ENCODE measurements at places on chromosomes 4 and X.

- no peak for DNase-seq
Measured at GRCh38 chr4:4521731-4522130, 20.1 kb downstream of the STX18 start.

- DNase-seq: no peak
Measured at GRCh38 chr4:40995850-40996249, 218.5 kb downstream of the APBB2 start.

DNA sequence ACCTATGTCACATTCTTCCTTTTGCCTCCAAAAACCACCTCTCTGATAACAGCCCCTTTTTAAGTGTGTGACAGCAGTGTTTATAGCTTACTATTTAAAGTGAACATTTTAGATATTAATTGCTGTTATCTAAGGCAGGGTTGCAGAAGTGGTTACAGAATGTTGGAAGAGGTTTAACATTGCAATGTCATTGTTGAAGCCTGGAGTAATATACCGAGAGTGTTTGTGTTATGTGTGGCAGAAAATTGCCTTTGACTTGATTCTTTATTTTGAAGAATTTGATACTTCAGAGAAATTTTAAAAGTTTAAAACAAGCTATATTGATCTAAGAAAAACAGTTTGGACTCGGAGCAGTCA lies 37.1 kb downstream of the SMARCAD1 start:
- no peak for DNase-seq

GRCh38 chr4:174349156-174349555 lies 65.4 kb downstream of the CEP44 start:
- no peak for DNase-seq

DNA sequence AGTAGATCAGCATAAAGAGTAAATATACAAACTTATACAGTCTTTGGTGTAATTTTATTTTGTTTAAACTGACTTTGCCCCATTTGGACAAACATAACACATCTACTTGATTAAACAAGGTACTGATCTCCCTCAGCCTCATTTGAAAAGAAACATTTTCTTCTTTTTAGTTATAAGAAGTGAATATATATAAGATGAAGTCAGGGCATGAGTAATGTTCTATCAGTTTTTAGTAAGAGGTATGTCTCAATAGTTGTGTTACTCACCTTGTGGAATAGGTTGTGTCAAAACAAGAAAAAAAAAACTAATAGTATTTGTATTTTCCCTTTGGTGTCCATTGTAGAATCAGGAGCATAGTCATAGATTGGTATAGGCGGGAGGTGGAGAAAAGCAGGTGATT lies 327.4 kb downstream of the RPA4 start:
- no peak for DNase-seq

- peak; percentile 47 for DNase-seq
Measured at GRCh38 chr4:145299380-145300076, 119.1 kb upstream of the OTUD4 start.

- no peak for DNase-seq
Measured at GRCh38 chr4:6478546-6479220, 6.3 kb upstream of the PPP2R2C start.

DNA sequence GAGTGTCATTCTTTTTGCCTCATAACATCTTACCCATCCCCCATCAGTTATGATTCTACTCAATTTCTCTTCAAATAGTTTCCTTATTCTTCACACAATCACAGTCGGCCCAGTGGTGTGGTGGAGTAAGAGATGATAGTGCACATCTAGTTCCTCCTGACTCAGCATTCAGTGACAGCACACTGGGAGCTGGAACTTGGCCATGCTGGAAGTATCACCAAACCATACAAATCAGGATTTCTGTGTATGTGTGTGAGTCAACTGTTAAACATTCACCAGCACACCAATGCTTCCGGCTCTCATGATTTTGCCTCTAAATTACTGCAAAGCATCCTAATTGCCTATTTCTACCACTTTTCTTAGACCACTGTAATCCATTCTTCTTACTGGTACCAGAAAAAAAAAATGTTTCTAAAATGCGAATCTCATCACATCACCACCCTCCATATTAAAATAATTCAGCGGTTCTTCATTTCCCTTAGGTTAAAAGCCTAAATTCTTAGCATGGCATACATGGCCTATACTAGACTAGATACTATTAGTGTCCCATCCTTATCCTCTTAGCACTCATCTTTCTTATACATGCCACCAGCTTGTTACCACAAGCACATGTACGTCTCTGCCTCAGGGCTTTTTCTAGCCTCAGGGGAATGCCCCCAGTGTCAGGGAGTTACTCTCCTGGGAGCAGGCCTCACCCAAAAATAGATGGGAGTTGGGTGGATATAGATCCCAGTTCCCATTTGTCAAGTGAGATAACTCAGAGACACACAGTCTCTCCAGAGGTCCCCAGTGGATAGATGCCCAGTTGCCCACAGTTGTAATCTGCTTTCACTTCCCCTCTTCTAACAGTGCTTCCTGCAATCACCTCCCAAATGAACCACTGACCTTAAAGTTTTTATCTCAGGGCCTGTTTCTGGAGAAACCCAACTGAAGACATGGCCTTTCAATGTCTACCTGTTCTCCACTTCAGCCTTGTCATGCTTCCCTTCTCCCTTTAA lies 49.2 kb upstream of the DDX53 start:
- no peak for DNase-seq

GRCh38 chrX:121254336-121254735 lies 206.9 kb downstream of the GLUD2 start:
- no peak for DNase-seq

- no peak for DNase-seq
Measured at GRCh38 chrX:118694638-118695037, 32.8 kb upstream of the IL13RA1 start.

- DNase-seq: no peak
Measured at GRCh38 chr4:177242651-177243286, 66.9 kb upstream of the NEIL3 start.

Data from activated CD8-positive, alpha-beta memory T cell treated with anti-CD3 and anti-CD28 coated beads for 48 hours (primary cell).